Activated naive CD8-positive, alpha-beta T cell treated with anti-CD3 and anti-CD28 coated beads, Interleukin-2, amount 10 ng/mL, durations not matched to agents 7 days and 5 days (primary cell): ENCODE measurements at places on chromosomes 6 and 20. TPM values are rescaled to one million over a fixed set of nuclear protein-coding genes. Genes with fewer than 3 reads are reported as not detected.

MED23 gene
- total RNA-seq: 40.3 TPM

- H3K4me3 ChIP-seq: no peak overlapping the region
- H3K36me3 ChIP-seq: peaks cover 6% of the 10 kb centered on the region
- H3K4me1 ChIP-seq: no peaks in the 10 kb centered on the region
- H3K27me3 ChIP-seq: no peaks in the 10 kb centered on the region
- no peak for DNase-seq
Measured at GRCh38 chr20:41268402-41268801, 49.1 kb downstream of the ZHX3 start.

GRCh38 chr20:667351-668034 lies 8.1 kb downstream of the SCRT2 start:
- peaks cover 55% of the 10 kb centered on the region for H3K27me3 ChIP-seq
- H3K27ac ChIP-seq: no peak overlapping the region
- peak; percentile 76 for DNase-seq
- peaks cover 20% of the 10 kb centered on the region for H3K4me1 ChIP-seq

DNA sequence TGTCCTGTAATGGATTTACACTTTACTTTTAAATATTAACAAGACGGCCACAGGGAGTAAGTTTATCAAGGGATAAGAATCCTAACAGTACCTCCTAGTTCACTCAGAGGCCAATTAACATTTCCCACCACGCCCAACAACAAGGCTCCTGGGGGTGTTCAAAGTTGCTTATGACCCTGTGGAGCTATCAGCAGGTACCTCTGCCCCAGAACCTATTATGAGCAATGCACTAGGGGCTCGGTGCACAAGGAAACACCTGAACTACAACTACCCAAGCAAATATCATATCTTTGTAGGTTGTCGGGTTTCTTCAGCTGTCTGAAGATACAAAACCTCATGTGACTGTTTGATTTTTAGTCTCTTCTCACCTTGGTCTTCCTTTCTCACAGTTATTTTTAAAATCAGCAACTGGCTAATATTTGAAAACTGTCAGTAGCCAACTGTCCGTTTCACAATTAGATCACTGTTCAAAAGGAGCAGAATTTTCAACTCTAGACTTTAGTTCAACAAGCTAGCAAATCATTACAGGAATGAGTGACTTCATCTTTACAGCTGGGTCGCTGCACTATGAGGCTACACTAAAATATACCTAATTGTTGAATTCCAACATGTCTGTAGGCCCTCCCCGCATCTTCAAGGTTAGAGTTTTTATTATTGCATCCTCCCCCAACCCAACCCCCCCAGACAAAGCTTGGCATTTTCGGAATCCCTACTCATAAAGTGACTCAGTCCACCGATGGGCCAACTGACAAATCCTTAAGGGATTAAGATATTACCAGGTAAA lies 38.1 kb downstream of the B4GALT5 start:
- peaks cover 4% of the 10 kb centered on the region for H3K27me3 ChIP-seq
- no peak overlapping the region for H3K4me3 ChIP-seq

DEFB124 gene
- total RNA-seq: not detected

CRIP3 gene
- total RNA-seq: 0.47 TPM
